Stimulated activated CD8-positive, alpha-beta memory T cell treated with anti-CD3 and anti-CD28 coated beads, Interleukin-7, amount 100 ng/mL, for 1 hour (primary cell): ENCODE measurements at places on chromosomes 7 and 10.

- DNase-seq = no peak
Measured at GRCh38 chr10:115093286-115093775, at the start of gene ATRNL1. Gene ATRNL1, plus strand, starts transcription at chr10:115093365. Its CDS starts 386 bp downstream, at chr10:115093751.

GRCh38 chr10:71188201-71188600 is 24.2 kb upstream of the UNC5B start:
- DNase-seq = no peak

DNA sequence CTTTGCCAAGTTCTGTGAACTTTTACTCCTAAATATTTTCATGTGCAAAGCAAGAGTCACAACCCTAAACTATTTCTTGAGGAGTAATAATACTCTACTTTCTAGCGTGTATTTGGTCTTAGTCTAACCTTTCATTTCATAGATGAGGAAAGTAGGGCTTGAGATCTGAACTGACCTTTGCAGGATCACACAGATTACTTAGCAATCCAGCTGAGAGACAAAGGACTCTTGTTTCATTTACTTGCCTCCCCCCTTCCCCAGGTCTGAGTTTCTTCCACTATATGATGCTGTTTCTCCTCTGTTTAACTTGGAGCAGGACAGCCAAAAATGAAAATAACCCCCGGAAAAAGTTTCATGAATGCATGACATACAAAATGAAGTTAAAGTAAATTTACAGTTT is 75.3 kb upstream of the PTN start:
- DNase-seq = no peak

GRCh38 chr10:87918254-87918859 is 54.9 kb downstream of the PTEN start:
- no peak for DNase-seq

DNA sequence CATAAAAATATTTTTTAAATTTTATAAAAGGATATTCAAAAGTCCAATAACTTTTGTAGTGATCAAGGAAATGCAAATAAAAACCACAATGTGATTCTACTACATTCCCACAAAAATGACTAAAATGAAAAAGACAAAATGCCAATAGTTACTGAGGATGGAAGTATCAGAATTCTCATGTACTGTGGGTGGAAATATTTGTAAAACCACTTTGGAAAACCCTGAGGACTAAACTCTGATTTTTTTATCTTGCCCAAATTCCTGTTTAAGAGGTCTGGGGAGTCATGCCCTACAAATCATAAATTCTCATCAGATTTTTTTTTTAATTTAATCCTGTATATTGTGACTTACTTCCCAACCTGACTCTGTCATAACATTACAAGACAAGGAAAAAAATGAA is 9.8 kb upstream of the SEMA3D start:
- DNase-seq = no peak

- DNase-seq = no peak
Measured at GRCh38 chr10:47424231-47424630, 40.1 kb upstream of the ZNF488 start.

GRCh38 chr10:100970076-100970913 is 991 bp downstream of the SEMA4G start:
- DNase-seq = no peak

GRCh38 chr10:21449288-21449966 is 76.1 kb downstream of the SKIDA1 start:
- no peak for DNase-seq

- DNase-seq = no peak
Measured at GRCh38 chr10:88131511-88132139, 268.2 kb downstream of the PTEN start.

DNA sequence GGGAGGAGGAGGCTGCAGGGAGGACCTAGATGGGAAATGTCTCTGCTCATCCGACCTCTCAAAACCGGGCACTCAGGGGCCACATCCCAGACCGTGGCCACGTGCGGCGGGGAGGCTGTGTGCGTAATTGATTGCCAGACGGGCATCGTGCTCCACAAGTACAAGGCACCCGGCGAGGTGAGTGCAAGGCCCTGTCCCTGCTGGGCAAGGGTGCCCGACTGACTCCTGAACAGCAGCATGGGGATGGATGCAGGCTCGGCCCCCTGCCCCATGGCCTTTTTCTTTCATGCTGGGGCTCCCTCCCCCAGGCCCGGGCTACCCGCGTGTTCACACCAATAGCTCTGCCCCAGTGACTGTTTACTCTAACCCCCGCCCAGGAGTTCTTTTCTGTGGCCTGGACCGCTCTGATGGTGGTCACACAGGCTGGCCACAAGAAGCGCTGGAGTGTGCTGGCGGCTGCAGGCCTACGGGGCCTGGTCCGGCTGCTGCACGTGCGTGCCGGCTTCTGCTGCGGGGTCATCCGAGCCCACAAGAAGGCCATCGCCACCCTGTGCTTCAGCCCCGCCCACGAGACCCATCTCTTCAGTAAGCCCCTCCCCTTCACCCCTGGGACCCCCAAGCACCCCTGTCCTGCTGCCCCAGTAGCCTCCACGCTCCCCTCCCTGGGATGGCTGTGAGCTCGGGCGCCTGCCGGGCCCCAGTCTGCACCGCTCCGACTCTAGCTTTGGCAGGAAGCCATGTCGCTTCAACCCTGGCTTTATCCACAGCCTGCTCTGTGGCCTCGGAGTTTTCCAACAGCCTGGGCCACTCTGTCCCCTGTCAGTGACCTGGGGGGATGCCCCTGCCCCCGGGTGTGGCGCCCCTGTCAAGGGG is 3.9 kb downstream of the LRWD1 start:
- DNase-seq = no peak
